ENCODE measurements at places on chromosomes 5 and 9.

DNA sequence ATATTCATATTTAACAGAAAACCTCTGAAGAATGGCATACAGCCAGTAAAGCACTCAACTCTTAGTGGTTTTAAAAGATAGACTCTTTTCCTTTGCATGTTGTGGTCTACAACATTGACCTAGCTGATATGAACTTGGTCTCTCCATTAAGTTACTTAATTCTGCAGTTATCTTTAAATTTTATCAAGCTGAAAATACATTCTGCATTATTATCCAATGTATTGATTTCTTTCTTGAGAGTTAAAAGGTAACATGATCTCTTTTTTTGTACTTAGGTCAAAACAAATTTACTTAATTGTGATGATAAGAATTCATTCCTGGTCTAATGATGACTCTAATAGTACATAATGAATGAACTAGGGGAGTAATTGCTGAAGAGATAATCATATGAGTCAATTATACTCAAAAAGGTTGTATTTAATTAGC is 132.9 kb downstream of the STARD4 start:
- no peak for DNase-seq

- no peak for DNase-seq
Observed at GRCh38 chr5:154042766-154043165, 4.0 kb downstream of the MFAP3 start.

DNA sequence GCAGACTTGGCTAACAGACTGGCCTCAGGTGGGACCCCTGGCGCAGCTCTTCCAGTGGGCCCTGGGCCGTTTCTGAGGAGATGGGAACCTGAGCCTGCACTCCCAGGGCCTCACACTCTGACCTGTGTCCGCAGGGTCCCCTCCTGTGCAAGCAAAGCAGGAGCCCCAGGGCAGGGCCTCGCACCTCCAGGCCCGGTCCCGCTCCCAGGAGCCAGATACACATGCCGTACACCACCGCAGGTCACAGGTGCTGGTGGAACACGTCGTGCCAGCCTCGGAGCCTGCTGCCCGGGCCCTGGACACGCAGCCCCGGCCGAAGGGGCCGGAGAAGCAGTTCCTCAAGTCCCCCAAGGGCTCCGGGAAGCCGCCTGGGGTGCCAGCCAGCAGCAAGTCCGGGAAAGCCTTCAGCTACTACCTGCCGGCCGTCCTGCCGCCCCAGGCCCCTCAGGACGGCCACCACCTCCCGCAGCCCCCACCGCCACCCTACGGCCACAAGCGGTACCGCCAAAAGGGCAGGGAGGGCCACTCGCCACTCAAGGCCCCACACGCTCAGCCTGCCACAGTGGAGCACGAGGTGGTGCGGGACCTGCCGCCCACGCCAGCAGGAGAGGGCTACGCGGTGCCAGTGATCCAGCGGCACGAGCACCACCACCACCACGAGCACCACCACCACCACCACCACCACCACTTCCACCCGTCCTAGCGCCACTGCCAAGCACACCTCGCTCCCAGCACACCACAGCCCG is 29.2 kb downstream of the NKD2 start:
- DNase-seq = no peak

- no peak for DNase-seq
Observed at GRCh38 chr9:76153902-76154629, 240.2 kb downstream of the RFK start.

- no peak for DNase-seq
Observed at GRCh38 chr5:157193699-157194424, 13.2 kb downstream of the ITK start.

GRCh38 chr5:2574155-2574554 is 177.3 kb downstream of the IRX2 start:
- no peak for DNase-seq

DNA sequence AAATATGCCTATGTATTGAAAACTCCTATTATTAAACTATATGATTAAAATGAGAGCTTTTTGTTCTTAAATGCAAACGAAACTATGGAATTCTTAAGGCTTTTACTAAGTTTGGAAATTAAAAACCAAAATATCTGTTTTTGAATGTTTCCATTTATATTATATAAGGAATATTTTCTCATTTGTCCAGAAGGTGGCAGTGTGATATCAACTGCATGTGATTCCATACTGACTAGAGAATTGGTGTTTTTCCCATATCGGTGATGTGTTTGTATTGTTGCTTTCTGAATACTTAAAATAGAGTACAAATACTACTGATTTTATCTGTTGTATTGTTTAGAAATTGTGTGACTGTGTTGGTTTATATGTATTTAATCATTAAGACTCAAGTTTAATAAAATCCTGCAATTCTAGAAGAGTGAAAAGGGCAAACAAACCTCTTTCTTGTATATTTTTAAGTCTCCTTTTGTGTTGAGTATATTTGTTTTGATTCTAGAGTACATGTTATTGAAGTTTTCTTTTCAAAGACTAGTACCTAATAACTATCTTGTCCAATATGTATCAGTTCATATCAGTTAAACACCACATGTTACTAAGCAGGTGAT is 320.8 kb downstream of the CCDC171 start:
- no peak for DNase-seq

DNA sequence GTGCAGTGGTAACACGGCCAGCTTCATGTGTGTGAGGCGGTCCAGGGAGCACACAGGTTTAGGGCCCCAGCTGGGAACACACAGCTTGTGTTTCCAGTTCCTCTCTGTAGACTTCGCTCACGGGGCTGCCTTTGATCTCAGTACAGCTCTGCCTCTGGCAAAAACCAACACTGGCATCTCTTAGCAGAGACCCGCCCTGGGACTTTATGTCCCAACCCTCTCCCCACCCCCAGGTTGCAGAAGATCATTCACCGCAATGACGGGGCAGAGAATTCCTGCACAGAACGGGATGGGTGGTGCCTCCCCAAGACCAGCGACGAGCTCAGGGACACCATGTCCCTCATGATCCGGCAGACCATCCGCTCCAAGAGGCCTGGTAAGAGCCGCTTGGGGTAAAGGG is 5.2 kb upstream of the CEL start:
- DNase-seq = no peak

DNA sequence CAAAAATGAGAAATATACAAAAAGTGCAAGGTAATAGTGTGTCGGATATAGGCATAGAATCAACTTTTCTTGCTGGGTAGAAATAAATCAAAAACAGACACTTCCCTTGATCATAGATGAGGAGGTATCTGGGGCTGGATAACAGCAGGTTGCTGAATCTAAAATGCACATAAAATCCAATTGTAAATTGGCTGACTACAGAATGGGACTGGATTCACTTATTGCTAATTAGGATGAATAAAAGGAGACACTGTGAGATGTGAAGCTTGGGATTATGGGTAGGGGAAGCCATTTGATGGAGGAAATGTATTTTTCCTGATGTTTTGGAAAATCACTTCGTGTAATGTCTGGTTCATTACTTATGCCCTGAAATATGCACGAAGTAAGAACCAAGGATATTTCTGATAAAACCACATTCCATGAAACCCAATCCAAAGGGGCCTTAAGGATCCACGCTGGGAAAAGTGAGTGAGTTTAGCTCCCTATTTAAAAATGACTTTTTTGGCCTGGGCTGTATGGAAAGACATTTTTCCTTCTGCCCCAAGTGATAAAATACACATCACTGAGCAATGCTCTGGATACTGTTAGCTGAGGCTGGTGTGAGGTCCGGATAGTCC is 136.1 kb downstream of the MARCHF11 start:
- DNase-seq = no peak

DNA sequence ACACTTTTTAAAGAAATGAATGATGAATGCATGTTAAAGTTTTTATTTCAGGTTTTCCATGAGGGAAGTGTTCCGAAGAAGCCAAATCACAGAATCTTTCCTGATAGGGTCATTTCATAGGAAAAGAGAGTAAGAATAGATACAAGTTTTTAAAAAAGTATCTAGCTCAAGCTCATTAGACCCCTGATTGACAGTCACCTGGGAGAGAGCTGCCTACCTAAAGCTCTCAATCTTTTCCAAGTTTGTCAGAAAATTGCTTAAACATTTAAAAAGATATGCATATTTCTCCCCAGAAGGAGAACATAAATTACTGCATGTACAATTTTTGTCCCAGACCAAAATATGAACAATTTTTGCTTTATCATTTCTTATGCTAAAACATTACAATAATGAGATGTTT is 47.9 kb upstream of the CHSY3 start:
- no peak for DNase-seq

DNA sequence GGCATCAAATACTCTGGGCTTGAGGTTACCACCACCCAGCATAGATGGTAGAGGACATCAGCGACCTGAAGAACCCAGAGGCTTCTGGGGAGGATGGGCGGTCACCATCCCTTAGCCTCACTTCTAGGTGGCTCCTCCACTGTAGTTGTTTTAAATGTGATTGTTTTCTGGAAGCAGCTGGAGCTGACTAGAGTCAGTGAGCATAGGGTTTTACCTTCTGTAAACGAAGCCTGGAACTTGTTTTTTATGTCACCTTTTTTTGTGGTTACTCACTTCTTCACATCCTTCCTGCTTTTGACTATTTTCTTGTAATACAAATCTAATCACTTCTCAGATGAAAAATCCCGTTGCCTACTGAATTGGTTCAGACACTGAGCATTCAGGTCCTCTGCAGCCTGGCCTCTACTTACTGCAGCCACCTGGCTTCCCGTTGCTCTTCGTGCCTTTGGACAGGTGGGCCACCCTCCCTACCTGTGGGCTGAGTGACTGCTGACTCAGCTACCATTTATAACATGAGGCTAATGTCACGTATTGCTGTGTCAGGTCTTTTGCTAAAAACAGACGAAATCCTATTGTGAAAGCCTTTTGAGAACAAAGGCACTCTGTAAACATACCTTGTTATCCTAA is 167.8 kb downstream of the MAN2A1 start:
- no peak for DNase-seq

DNA sequence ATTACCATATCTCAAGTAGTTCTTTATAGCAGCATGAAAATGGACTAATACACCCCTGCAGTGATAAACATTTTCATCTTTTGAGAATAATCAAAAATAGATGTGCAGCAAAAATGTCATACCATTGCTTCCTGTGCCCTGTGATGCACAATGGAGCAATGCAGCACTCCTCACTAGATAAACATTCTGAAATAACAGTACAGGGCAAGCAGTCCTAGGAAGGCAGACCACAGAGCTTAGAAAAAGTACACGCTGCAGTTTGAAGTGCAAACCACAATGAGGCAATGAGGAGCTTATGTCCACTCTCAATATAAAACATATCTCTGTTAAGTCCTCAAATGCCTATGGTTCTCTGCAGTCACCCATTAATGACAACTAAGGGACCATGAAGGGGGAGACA is 367.6 kb downstream of the PDE4D start:
- no peak for DNase-seq

GRCh38 chr5:69238760-69239251 is 4.1 kb downstream of the CDK7 start:
- no peak for DNase-seq

DNA sequence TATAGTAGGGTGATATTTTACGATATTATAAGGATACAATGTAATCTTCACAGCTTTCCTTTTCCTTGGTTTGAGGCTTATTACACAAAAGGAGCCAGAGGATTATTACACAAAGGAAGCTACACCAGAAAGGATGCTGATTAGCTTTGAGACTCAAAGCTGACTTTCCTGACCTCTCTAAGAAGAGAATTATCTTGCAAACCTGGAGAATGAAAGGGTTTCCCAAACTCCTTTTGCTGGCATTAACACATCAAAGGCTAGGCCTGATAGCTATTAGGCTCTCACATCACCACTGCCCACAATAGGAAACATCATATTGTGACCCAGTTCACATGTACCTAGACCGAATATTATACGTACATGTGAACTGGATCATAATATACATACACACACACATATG is 34.2 kb upstream of the CHD1 start:
- no peak for DNase-seq

GRCh38 chr9:111914749-111915424 is 18.3 kb downstream of the UGCG start:
- no peak for DNase-seq

DNA sequence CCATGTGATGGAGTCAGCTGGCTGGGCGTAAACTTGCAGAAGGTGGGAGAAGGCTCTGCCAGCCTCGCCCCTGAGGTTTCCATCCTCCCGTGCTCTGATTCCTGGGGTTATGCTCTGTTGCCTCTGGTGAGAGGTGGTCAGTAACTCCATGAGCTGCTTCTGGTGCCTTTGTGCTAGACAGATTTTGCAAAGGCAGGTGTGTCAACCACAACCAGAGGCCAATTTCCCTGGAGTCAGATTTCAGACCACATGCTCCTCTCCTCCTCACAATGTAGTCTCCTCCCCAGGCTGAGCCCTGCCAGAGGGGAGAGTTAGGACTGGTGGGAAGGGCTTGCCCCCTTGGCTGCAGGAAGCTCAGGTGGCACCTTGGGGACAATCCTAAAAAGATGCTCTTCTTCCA is 38.8 kb upstream of the TENT4A start:
- no peak for DNase-seq

GRCh38 chr5:135625061-135625460 is 46.3 kb upstream of the CXCL14 start:
- no peak for DNase-seq

DNA sequence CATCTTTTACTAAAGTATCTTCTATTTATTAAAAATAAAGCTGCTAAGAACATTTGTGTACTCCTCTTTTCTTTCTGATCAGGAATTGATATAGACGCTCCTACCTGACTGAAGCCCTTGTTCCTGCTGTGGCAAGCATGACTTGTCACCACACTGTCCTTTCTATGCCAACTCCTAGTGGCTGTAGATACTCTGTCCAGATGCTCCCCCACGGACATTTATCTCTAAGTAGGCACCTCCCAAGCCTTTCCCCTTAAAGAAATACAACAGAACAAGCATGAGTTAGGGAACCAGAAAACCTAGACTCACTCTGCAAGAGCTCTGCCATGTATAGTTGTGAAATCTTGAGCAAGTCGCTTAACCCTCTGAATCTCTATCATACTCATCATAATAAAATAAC is 53.2 kb downstream of the FAM114A2 start:
- DNase-seq = no peak

GRCh38 chr9:71816916-71817451 is 48.7 kb upstream of the CEMIP2 start:
- no peak for DNase-seq

- DNase-seq = no peak
Observed at GRCh38 chr5:141870228-141870627, 8.0 kb downstream of the PCDH1 start.

- no peak for DNase-seq
Observed at GRCh38 chr9:72809586-72809985, 143.3 kb downstream of the ALDH1A1 start.

- no peak for DNase-seq
Observed at GRCh38 chr9:94150279-94150828, 66.1 kb downstream of the PTPDC1 start.

GRCh38 chr9:116944714-116945534 is 257.8 kb downstream of the TRIM32 start:
- DNase-seq = no peak

GRCh38 chr5:68746643-68747420 is 347.0 kb upstream of the SLC30A5 start:
- no peak for DNase-seq
